ENCODE measurements at places on chromosomes 11 and 22.

DNA sequence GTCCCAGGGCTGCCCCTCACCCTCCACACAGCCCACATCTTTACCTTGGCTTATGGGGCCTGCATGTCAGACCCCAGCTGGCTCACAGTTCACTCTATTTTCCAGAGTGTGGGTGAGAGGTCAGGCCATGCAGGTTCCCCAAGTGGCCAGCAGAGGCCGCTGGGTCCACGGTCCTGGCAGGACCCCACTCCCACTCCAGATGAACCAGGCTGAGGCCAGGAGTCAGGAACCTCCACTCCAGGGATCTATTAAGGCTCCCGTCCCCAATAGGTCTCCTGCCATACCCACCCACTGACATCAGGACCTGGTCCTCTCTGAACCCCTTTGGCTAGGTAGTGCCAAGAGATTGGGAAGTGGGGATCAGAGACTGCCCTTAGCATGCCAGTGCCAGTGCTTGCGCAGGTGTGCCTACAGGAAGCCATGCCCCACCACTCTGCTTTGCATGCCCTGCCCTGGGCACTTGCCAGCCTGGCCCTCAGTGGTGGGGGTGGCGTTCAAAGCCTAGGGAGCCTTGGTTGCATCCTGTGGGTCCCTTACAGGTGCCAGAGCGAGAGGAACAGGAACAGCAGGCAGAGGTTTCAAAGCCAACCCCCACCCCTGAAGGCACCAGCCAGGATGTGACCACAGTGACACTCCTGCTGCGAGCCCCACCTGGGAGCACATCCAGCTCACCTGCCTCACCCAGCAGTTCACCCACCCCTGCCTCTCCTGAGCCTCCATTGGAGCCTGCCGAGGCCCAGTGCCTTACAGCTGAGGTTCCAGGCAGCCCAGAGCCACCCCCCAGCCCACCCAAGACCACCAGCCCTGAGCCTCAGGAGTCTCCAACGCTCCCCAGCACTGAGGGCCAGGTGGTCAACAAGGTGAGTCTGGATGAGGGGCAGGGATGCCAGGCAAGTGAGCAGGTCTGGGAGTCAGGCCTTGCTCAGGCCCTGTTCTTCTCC, 8.3 kb downstream of the SMTN start:
- DNase-seq, result no peak

DNA sequence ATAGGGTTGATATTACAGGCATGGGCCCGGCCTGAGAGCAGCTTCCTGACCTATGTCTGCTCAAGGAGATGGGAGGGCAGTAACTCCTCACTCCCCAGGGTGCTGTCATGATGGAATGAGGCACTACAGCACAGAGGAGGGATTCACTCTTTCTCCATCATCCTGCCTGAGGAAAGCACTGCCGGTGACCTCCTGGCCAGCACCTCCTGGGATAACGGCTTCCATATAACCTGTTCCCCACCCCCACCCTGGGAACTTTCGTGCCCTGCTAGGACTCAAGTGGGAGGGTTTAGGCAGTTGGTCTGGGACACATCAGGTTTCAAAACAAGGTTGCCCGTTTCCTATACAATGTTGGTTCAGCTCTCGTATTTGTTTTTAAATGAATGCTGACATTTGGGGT, 42.7 kb upstream of the MN1 start:
- no peak for DNase-seq

DNA sequence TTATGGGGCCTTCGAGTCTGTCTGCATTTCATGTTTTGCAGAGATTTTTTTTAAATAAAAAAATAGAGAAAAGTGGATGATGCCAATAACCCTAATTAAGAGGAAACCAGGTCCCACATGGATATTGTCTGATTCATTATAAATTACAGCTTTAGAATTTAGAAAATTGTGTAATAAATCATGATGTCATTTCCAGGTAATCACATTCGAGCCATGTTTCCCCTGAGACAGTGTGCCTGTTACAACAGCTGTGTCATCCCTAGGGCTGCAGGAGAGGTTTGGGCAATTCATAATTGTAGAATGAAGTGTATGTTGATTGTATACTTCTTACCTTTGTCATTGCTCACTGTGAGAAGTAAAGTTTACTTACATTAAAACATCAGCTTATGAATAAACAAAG, 38.3 kb downstream of the NCAM1 start:
- no peak for DNase-seq

DNA sequence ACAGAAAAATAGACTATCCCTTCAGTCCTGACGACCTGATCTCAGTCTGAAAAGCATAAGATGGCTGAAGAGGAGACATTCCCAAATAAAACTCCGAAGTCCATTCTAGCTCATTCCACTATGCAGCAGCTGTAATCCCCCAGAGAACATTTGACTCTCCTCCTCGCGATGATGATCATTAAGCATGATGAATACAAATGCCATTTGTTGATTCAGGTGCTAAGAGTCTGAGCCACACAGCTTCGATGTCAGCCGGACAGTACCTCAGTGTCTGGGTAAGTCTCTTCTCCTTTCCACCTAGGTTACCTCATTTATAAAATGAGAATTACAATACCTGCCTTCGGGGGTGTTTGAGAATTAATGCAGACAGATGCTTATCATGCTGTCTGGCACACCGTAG, 94.8 kb downstream of the TENM4 start:
- DNase-seq, result no peak

GRCh38 chr22:24423519-24424000, 3.8 kb upstream of the ADORA2A start:
- peak; percentile 42 for DNase-seq

DNA sequence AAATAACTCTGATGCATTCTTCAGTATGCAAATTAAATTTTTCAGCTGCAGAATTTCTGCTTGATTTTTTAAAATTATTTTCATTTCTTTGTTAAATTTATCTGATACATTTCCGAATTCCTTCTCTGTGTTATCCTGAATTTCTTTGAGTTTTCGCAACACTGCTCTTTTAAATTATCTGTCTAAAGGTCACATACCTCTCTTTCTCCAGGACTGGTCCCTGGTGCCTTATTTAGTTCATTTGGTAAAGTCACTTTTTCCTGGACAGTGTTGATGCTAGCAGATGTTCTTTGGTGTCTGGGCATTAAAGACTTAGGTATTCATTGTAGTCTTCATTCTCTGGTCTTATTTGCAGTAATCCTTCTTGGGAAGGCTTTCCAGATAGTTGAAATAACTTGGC, 577.4 kb upstream of the LUZP2 start:
- no peak for DNase-seq

DNA sequence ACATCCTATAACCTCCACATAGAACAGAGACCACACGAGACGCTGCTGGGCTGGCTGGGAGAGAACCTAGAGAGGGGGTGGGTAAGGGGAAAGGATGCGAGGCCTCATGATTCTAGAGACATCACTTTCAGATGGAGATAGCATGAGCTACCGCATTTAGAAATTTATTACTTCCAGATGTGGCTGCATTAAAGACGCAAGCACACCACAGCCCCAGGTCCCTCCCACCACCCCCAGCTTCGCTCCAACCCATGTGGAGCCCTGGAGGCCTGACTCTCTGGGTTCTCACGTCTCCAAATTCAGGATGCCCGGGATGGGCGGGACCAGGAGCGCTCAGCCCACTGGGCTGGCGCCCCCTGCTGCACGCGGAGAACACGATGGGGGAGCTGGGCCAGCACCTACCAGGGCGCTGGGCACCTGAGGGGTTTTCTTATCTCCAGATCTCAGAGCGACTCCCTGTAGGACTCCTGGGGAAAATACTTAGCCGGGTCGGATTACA, 13.6 kb downstream of the MRPL21 start:
- no peak for DNase-seq

DNA sequence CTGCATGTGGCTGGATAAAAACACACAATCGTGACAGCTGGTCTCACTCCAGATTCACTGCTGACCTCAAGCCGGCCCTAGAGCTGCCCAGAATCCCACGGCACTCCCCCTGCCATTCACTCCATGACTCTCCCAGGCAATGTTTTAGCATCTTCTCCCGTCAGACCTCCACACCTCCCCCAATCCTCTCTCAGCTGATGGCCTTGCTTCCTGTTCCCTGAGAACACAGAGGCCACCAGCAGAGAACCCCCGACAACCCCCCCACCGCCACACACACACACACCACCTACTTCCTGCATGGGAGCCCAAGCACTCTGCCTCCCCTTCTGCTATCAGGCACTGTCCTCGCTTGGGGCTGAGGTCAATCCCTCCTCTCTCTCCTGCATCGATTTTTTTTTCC, 9.3 kb downstream of the TNKS1BP1 start:
- DNase-seq, result no peak

DNA sequence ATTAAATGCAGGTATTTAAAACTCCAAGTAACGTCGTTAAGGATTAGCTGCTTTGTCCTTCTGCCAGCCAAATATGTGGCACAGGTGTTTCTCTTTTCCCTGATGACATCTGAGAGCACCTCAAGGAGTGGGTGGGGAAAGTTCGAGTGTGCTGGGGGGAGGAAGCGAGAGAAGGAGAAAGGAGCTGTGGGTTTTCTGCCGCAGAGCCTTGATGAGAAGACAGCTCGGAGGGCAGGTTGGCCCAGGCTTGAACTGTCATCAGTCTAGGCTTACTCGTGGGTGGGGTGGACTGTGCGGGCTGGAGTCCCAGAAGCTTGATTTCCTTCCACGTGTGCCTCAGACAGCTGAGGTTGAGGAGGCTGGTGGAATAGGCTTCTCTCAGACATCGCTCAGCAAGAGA, 15.2 kb upstream of the SORL1-AS1 start:
- DNase-seq, result no peak

All from stimulated activated CD4-positive, alpha-beta T cell treated with anti-CD3 and anti-CD28 coated beads, Interleukin-1b, Interleukin-23, amount 100 ng/mL, for 24 hours (primary cell).